Kidney (tissue), 22 donors: ENCODE measurements at places on chromosomes 2 and 18. TPM values are rescaled to one million over a fixed set of nuclear protein-coding genes. Genes with fewer than 3 reads are reported as not detected.

EGR4 gene
- not detected for polyA plus RNA-seq

POTEC gene
- polyA plus RNA-seq, result not detected

KCMF1 gene
- 21.0 TPM for polyA plus RNA-seq

POTEI gene
- not detected for polyA plus RNA-seq

SCYGR2 gene
- not detected for polyA plus RNA-seq

GRCh38 chr2:46706264-46706983, 209.2 kb downstream of the MCFD2 start:
- no peak for DNase-seq

- no peak for DNase-seq
Observed at GRCh38 chr18:34909637-34910364, 131.4 kb upstream of the MAPRE2 start.

DNA sequence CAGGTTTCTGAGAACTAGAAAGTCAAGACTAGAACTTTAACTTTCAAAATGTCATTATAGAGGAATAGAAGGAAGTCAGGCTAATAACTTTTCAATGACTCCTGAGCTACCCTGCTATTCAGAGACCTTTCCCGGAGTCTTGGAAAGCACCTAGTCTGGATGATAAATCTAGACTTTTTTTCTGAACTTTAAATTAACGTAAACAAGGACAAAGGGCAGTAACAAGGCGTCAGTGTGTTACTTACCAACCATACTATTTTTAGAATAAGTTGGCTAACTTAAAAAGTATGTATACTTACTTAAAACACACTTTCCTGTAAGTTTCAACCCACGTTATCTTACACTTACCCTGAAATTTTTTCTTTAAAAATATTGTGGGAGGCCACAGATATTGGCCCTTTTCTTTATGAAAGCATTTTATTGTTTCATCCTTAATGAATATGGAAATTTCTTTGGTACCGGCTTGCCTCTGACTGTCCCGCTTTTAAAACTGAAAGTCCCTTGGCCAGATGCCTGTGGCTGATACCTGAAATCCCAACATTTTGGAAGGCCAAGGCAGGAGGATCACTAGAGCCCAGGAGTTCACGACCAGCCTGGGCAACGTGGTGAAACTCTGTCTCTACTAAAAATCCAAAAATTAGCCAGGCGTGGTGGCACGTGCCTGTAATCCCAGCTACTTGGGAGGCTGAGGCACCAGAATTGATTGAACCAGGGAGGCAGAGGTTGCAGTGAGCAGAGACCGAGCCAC, 9.7 kb downstream of the PMAIP1 start:
- DNase-seq, result no peak

DNA sequence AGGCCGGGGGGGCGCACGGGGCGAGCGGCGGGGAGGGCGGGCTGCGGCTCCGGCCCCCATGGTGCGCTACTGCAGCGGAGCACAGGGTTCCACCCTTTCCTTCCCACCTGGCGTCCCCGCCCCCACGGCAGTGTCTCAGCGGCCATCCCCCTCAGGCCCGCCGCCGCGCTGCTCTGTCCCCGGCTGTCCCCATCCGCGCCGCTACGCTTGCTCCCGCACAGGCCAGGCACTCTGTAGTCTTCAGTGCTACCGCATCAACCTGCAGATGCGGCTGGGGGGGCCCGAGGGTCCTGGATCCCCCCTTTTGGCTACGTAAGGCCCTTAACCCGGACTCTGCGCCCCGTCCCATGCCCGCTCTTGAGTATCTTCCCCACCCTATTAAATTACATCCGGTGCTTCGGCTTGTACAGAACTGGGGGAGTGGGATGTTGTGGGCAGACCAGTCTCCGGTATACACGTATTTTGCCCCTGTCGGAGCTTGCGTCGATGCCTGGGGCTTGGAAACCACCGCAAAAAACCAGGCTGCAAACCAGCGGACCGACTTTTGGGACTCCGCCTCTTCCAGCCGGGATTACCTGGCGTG, 598 bp upstream of the WBP1 start:
- peak; percentile 84 for DNase-seq

DNA sequence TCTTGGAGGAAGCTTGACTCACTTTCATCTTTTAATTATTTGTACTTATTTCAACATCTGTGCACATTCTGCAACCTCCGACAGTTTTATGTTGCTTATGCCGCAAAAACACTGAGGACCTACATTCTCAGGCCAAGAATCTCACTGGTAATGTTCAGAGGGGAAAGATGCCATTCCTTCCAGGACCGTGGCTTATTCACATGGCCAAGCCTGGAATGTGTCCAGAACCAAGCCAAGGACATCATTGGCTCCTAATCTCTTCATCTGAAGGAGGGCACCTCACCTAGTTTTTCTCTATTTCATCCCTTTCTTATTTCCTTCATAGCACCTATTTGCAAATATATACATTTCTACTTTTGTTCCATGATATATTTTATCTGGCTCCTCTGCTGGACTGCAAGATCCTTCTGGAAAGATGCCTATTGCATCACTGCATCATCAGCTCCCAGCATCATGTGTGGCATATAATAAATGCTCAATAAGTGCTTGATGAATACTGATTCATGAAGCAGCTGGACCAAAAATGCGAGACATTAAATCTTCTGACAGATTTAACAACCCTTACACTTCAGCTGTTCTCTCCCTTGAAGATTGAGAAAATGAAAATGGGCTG, 377.1 kb downstream of the TNS1 start:
- DNase-seq, result peak; percentile 2

DNA sequence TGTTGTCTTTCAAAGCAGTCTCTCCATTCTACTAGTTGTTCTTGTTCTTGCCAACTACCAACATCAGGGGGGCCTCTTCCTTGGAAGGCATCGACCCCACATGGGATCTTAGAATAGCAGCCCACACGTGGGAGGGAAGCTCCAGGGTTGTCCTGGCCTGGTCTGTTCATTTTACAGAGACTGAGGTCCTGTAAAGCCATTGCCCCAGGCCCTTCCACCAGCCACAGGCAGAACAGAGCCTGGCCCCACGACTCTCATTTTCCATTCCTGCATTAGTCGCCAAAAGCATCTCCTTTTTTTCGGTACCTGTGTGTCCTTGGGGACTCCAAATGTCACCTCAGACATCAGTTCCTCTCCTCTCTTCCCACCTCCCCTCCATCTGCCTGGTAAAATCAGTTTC, 28.0 kb downstream of the CNGA3 start:
- DNase-seq, result no peak

DNA sequence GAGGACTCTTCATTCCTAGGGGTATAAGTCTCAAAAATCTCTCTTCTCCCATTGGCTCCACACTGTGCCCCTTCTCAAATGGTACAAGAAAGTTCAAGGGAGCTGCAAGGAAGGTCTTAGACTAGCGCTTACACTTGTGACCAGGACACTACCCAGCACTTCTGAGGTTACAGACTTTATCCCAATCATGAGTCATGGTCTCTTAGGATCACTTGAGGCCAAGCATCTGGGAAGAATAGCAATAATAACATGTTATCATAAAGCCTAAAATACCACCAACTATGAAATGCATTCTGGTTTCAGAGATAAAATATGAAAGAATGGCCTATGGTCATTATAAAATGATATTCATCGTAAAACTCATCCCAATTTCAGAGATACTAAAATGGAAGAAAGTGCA, 309.9 kb upstream of the PKDCC start:
- no peak for DNase-seq

- no peak for DNase-seq
Observed at GRCh38 chr2:40721595-40721994, 269.7 kb upstream of the SLC8A1 start.

GRCh38 chr2:119387381-119388129, 20.8 kb downstream of the DBI start:
- peak; percentile 83 for DNase-seq
